ENCODE measurements at places on chromosomes 11 and 22.

DNA sequence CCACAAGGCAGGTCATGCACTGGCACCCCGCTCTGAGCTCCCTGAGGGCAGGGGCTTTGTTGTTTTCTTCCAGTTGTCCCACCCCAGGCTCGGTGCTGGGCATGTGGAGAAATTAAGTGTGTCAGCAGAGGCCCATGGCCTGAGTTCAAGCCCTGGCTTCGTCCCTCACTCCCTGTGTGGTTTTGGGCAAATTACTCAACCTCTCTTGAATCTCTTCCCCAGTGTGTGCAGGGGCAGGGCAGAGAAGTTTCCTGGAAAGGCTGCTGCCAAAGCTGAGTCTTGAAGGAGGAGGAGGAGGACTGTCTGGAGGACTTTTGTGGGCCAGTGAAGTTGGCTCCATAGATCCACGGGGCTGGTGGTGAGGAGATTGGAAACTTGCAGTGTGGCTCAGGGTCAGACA lies 138.1 kb upstream of the E2F8 start:
- no peak for DNase-seq

DNA sequence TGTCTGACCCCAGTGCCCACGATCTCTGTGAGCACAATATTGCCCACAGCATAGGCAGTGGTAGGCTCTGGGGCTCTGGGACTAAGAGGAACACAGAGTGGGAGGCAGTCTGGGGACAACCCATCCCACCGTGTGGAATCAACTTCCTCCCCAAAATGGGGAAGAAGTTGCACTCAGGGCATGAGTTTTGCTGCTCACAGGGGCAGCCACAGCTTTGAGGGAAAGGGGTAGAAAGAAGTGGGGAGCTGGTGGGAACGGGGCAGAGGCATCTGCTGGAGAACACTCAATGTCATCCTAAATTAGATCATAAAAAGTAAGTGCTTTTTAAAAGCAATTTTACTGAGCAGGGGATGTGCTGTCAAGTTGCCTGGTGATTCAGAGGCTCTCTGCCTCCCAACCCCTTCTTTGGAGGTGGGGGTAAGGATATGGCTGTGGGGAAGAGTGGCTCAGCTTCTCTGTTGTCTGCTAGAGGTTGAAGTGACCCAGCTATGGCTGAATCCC lies 233.8 kb upstream of the NCAM1 start:
- no peak for DNase-seq

DNA sequence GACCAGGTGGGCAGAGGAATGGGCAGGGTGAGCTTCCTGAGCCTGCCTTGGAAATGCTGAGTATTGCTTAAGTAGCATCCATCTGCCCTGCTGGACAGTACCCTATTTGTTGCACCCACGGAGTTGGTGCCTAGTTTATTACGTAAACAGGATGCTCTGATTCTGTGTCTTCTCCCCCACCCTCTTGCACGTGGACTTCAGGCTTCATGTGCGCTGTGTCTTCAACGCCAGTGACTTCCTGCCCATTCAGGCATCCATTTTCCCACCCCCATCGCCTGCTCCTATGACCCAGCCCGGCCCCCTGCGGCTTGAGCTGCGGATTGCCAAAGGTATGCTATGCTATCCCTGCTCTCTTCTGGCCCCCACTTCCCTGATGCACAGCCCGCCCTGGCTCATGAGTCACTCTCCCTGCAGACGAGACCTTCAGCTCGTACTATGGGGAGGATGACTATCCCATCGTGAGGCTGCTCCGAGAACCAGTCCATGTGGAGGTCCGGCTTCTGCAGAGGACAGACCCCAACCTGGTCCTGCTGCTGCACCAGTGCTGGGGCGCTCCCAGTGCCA lies 5.7 kb downstream of the ZP1 start:
- peak; percentile 76 for DNase-seq

- DNase-seq: no peak
Measured at GRCh38 chr22:39568278-39568981, 2.1 kb upstream of the CACNA1I start.

- no peak for DNase-seq
Measured at GRCh38 chr11:83159902-83160865, 3.3 kb downstream of the PCF11 start.

GRCh38 chr11:6654281-6655019 lies 1.2 kb downstream of the DCHS1 start:
- no peak for DNase-seq

GRCh38 chr11:36345535-36346141 lies 49.5 kb downstream of the PRR5L start:
- DNase-seq: no peak

DNA sequence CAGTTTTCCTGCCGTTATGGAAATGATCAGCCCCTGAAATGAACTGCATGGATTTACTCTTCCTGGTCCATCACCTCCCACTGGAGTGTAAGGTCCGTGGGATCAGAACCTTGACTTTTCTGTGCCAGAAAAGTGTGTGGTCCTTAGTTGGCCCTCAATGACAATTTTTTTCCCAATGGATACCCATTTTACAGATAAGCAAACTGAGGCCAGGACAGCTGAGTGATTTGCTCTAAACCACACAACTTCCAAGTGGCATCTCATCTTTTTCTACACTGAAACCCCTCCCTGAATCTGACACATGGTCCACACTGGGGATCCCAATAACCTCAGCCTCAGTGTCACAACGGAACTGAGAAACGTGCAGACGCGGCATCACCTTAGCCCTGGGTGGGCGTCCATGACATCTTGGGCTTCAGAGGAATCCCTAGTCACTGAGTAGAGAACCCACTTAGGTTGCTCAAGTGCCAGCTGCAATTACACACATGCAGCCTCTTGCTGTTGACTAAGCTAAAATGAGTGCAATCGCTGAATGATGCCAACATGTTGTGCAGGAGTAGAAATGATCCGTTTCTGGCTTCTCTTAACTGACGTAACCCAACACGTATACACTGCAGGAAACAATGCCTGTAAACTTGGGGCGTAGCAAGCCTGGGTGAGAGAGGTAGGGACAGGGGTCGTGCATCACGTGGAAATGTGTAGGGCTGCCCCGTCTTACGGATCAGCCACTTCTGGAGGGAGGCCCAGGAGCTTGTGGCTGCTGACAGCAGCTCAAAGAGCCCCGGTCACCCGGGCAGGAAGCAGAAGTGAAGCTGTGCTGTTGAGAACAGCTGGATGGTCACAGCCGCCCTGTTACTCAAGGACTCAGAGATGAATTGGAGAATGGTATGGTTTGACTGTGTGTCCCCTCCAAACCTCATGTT lies 136.3 kb downstream of the SHANK2 start:
- DNase-seq: no peak

DNA sequence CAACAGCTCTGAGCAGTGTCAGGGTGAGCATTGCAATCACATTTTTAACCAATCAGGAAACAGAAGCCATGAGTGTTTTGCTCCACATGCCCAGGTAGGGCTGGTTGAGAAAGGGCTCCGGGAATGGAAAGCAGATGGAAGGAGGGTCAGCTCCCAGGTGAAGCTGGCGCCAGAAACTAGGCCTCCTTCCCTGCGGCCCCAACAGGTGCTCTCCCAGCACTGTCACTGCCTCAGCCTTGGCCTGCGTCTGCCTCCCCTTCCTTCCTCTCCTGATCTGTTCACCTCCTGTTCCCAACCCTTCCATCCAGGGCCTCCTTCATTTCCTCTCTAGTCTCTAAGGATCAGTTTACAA lies 4.6 kb upstream of the VSIG10L2 start:
- DNase-seq: no peak

GRCh38 chr22:32617271-32617670 lies 142.7 kb downstream of the FBXO7 start:
- DNase-seq: no peak

DNA sequence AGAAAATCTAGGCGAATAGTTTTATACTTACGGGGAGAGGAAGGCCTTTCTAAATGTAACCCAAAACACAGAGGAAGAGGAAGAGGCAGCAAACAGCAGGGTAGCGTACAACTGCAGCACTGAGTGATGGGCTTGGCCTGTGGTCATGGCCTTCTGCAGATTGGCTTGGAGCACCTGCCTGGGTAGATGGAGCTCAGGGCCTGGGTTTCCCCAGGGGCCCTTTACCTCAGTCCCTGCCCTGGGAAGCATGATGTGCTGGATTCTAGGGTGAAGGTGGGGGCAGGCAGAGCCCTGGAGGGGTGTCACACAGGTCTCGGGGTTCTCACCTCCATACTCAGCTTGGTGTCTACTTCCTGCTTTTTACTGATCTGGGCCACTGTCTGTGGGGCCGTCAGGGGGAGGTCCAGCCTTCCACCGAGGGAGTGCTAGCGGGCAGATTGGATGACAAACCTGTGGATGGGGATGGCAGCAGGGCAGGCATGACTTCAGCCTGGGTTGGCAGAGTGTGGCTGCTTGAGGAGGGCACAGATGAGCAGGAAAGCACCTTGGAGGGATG lies 27.7 kb upstream of the CHRM1 start:
- no peak for DNase-seq

DNA sequence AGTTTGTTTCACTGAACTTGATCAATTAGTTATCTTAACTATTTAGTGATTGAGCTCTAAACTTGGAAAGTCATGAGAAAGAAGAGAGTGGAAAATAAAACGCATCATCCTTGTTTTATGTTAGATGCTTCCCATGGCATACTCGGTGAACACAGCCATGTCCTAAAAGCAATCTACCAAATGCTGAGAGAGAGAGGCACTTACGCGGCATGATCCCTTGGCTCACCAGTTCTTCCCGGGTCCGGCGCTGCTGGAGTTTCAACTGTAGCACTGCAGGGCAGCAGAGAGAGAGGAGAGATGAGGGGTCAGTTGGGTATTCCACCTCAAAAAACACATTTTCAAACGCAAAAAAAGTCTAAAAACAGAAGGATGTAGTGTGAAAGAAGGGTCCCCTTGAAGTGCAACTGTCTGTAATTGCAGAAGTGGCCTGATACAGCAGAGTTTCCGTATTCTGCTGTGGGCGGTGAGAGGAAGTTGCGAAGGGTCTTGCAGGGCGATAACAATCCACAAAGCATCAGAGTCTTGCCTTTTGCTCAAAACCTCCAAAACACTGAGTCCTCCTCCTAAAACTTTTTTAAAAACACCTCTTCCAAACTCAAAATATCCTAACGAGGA lies 92.7 kb downstream of the SGSM3 start:
- DNase-seq: no peak

- DNase-seq: no peak
Measured at GRCh38 chr11:76835928-76836612, 24.6 kb upstream of the ACER3 start.

Data from HTR-8/SVneo (cell line).